ENCODE measurements at places on chromosomes 16 and 17. TPM values are rescaled to one million over a fixed set of nuclear protein-coding genes. Genes with fewer than 3 reads are reported as not detected.

Gene FAM20A
- total RNA-seq = 3.5 TPM

Gene PRR11
- 83.0 TPM for total RNA-seq

Gene ZP2
- not detected for total RNA-seq

Gene MYO15B
- total RNA-seq = 11.2 TPM

Gene ADAM11
- 2.9 TPM for total RNA-seq

Gene ITGB4
- total RNA-seq = 5.6 TPM

Gene SOCS1
- 48.9 TPM for total RNA-seq

Gene ACAP1
- 49.2 TPM for total RNA-seq

Gene MYCBPAP
- total RNA-seq = 1.7 TPM

Gene RND2
- 56.8 TPM for total RNA-seq

Gene NUBP2
- 68.0 TPM for total RNA-seq

Gene FXR2
- total RNA-seq = 26.8 TPM

Gene PIK3R6
- 0.23 TPM for total RNA-seq

GRCh38 chr17:64622931-64623654, 39.0 kb downstream of the SMURF2 start:
- DNase-seq = no peak

DNA sequence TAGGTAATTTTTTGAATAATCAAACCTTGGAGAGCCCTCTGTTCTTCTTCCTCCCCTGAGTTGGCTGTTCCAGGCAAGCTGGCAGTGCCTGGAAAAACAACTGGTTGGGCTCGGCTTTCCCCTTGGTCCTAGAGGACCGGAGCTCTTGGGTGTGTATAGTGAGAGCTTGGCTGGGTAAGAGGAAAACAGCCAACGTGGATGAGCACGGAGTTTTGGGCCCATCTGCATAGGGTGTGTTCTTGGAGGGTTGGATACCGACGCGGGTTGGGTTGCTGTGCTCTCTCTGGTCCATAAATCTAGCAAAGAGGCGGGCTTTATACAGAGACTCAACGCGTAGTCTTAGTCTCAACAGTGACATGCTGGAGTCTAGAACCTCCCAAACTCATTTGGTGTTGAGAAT, 23.2 kb downstream of the ITGB3 start:
- no peak for DNase-seq

DNA sequence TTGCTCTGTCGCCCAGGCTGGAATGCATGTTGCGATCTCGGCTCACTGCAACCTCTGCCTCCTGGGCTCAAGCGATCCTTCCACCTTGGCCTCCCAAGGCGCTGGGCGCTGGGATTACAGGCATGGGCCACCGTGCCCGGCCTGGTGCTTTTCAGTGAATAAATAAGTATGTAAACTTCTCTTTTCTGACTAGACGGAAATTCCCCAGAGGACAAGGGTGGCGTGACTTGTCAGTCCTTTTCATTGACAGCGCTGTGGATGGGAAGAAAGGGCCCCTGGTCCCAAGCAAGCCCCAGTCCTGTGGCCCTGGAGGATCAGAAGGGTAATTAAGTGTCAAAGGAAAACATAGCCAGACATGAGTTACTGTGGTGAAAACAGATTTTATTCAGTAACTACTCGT, 9.6 kb upstream of the SPN start:
- no peak for DNase-seq

DNA sequence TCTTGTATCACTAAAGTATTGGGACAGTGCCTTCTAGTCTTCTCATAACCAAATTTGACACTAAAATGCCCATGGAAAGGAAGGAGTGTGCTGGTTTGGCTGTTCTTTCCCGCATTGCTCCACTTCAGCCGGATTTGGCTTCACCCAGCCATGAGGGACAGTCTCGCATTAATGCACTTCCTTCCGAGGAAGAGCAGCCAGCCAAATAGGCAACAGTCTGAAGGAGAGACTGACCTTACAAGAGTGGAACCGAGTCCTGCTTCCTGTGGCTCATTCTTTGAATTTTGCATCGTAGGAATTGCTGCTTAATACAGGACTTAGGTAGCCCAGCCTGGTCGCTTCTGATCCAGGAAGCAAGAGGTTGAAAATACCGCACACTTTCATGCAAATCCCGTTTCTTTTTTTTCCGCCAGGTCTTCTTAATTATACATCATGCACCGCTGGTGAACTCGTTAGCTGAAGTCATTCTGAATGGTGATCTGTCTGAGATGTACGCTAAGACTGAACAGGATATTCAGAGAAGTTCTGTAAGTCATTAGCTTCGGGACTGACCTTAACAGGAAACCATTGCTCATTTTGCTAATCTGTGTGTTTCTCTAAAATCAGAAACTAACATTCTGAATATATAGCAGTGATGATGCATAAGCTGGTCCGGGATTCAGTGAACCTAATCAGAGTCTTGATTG, 38.2 kb downstream of the CLEC16A start:
- DNase-seq = no peak

GRCh38 chr16:7177875-7178274, 154.8 kb upstream of the RBFOX1 start:
- no peak for DNase-seq

GRCh38 chr17:81860756-81861568, 627 bp upstream of the P4HB start:
- DNase-seq = peak; percentile 99

DNA sequence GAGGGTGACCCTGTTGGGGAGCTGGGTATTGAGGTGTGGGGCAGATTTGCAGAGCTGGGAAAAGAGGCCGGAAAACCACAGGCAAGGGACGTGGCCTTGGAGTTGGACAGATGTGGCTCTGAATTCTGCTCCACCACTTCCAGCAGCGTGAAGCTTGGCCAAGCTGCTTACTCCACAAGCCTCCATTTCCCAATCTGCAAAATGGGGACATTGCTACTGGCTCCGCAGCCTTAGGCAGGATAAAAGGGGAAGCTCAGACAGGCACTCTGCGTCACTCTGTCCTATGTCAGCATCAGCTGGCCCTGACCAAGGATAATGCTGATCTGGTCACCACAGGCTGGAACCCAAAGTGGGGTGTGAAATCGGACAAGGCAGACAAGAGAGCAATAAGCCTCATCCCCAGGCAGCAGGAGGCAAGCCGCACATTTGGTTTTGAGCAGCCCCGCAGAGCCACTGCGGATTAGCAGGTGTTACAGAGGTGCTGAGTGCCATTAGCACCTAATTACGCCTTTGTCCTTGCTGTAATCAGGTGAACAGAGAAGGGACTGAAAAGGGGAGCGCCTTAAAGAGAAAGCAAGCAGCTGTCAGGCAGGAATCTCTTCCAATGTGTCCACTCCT, 54.8 kb downstream of the SDK2 start:
- no peak for DNase-seq

DNA sequence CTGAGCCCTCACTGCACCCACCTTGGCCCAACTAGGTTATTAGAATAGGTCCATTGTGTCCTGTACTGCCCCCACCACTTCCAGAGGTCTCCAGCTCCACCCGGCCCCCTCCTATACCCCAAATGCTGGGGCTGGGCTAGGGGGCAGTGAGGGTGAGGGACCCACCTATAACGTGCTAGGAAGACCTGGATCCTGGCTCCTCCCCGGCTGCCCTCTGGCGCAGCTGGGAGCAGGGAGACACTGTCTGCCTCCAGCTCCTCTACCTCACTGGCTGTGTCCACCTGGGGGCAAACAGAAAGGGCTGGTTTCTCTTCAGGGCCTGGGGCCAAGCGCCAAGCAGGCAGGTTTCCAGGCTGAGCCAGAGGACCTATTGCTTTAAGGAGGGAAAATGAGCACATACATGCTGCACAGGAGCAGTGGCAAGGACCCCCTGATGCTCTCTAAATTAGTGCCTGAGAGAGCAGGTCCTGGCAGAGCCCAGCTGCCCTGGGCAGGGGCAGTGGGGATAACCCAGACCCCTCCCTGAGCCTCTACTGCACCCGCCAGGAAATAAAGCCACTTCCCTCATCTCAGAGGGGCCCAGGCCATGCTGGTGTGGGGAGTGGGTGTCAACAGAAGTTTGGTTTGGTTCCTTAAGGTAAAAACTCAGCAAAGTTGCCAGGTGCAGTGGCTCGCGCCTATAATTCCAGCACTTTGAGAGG, 12.2 kb downstream of the TSPOAP1 start:
- DNase-seq = peak; percentile 37

GRCh38 chr16:87851141-87851587, 18.1 kb downstream of the SLC7A5 start:
- no peak for DNase-seq

DNA sequence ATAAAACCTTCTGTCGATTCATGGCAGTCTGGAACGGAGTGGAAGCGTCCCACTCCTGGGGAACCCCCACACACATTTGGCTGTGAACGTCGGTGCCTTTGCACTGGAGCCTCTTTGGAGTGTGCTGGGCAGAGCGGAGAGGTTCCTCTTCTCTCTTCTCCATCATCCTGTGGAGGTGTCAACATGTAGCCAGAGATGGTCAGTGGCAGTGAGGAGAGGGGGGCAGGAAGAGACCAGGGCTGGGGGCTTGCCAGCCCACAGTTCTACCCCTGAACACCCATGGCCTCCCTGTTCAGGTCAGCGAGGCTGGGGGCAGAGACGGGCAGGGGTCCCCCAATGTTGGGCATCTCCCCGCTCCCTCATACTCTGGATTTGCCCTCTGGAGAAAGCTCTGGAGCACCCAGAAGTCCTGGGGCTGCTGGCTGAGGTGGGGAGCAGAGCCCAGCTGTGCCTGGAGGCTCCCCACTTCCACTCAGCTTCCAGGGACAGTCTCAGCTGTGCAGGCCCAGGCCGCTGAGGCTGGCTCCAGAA, 223.7 kb downstream of the SEC14L1 start:
- DNase-seq = no peak

- DNase-seq = no peak
Observed at GRCh38 chr17:52170963-52171572, 12.6 kb upstream of the CA10 start.

DNA sequence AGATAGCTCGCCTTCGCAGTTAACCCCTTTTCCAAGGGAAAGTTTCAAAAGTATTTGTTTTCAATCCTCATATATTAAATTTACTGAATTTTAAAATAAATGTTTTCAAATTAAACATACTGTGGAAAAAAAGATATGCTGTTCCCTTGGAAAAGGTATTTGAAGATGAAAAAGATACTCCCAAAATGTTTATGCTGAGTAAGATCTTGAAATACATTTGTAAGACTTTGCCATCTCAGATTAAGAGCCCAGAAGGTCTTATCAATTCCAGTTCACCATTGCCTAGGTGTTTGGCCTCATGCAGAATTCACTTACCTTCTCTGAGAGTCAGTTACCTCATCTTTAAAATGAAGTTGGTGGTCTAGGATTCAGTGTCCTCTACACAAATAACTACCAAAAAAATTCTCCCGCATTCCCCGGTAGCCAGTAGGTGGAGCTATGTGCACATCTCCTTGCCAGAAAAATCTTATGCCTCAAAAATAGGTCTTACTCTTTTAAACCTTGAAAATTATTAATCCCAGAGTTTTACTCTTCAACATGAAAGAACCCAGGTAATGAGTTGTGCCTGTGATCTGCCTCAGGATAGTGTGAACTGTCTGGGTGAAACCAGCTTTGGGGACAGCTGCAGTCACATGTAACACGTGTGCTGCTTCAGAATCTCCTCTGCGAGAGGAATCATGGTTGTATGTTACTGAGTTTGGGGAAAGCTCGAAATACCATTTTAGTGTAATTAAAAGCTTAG, 178.3 kb downstream of the MRTFB start:
- peak; percentile 71 for DNase-seq

DNA sequence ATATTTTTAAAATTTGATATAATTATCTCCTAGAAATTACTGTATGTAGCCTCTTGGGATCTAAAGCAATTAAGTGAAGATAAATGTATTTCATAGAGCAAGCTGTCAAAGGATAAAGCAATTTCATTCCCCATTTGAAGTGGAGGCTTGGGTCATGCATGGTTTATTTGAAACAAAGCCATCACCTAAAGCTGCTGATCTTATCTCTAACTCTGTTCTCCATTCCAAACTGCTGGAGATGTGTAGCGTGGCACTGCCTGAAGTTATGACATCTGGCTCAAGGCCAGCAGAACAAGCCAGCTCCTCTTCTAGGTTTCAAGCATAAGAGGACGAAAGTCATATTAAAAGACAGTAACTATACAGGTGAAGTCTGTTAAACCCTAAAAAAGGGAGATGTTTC, 83.9 kb downstream of the HIC1 start:
- DNase-seq = no peak

GRCh38 chr17:41638941-41639340, 14.6 kb upstream of the KRT17 start:
- DNase-seq = no peak

- DNase-seq = no peak
Observed at GRCh38 chr17:72863526-72864211, 228.8 kb downstream of the SLC39A11 start.

- no peak for DNase-seq
Observed at GRCh38 chr17:75809631-75810111, 25.1 kb downstream of the UNK start.

- no peak for DNase-seq
Observed at GRCh38 chr16:70156207-70156978, 17.2 kb upstream of the CLEC18C start.

DNA sequence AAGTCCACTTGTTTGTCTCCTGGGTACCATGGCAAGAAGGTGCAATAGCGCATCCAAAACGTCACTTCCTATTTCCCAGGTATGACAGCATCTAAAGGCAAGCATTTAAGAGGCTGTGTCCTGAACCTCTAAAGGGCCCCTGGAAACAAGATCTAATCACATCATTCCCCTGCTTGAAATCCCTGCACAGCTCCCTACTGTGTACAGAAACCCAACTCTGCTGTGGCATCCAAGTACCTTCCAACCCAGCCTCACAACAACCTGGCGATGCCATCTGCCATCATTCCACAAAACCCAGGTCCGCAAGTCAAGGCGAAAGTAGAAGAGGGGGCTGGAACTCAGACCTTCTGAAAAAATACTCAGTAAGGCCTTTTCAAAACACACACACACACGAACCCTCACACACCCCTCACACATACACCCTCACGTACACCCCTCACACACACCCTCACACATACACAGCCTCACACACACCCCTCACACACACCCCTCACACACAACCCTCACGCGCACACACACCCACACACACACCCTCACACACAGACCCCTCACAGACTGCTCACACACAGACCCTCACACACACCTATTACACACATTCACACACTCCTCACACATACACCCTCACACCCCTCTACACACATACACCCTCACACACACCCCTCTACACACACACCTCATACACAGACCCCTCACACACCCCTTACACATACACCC, 24.5 kb downstream of the C17orf67 start:
- DNase-seq = no peak

- no peak for DNase-seq
Observed at GRCh38 chr17:43791589-43791988, 11.4 kb downstream of the CFAP97D1 start.

Data from H1 (cell line).